ENCODE measurements at places on chromosomes 5 and 9.
A peak's percentile ranks its signal among the peaks of the same experiment; 100 is the strongest.

DNA sequence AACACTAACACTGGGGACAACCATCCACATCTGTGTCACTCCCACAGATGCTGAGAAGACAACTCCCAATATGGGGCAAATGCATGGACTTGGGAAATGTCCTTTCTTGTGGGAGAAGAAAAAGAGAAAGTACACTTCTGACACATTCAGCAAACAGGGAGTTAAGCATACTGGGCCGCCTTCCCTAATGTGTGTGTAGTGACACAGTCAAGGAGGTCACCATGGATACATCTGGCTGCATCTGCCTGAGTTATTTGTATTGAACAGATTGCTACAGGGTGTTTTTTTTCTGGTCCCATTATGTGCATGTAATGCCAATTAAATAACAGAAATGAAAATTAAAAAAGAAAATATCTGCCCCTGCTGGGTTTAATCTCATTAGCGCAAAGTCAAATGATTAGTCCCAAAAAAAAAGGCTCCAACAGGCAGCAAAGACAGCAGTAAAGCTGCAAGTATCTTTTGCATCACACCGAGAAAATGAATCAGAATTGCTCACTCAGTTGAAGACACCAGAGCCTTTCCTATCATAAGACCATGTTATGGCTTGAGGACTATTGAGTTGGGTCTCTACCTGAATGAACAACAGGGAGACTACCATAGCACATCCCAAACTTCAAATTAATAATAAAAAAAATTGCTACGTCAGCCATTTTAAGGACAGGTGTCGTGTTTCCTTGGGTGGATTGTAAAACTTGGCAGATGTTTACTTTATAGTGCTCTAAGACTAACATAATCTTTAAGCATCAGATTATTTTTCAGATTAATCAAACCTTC lies 395.9 kb downstream of the DTWD2 start:
- peak; percentile 45 for DNase-seq

DNA sequence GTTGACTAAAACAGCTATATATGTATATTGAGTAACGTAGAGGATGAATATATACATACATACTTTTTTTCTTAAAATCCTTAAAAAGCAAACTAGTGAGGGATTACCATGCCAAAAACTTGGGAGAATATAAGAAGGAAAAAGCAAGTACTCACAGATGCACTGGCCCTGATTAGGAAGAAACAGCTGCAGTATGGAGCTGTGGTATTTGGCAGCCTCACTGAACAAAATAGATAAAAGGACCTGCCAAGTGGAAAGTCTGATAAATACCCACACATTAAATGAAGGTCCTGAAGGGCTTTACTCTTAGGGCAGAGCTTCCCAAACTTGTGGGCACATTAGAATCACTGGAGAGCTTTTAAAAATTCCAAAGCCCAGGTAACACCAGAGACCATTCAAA lies 80.6 kb downstream of the FEM1C start:
- DNase-seq = no peak

DNA sequence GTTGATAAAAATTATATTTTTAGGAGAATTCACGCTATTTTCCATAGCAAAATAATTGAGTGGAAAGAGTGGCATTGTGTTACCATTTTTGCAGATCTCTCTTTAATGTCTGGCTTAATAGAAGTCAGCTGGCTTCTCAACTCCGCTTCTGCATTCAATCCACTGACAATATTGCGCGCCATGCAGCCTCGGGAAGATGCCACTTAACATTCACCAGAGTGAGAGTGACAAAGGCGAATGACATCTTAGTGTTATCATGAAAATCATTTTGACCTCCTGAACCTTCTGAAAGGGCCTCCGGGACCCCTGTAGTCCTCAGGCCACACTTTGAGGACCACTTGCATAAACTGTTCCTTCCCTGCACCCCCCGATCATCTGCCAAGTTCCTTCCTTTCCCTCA lies 80.1 kb upstream of the ORM1 start:
- no peak for DNase-seq

DNA sequence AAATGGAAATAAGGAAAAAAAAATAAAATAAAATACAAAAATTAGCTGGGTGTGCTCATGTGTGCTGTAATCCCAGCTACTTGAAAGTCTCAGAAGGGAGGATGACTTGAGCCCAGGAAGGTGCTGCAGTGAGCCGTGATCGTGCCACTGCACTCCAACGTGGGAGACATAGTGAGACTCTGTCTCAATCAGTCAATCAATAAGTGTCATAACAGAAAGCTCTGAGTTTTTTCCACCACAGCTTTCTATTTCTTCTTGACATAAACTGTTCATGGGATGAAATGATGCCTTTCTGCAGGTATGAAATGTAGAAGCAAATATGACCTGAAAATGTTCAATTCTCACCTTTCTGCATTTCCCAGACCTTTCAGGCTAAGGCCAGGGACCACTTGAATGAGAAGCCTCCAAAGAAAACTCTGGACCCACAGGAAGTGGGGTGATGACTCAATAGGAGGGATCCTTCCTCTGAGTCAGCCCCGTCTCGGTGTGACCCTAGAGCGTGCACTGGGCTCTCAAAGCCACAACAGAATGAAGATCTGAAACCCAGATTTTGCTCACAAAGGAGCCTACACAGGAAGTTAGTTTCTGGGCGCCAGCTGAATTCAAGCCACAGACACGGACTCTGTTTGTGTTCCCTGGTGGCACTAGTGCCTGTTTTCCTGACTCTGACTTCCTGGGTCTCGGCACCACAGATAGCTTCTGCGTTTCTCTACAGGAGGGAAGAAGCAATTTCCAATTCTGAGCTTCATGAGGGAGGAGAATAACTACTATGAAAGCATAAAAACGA lies 62.0 kb downstream of the ANKH start:
- no peak for DNase-seq

DNA sequence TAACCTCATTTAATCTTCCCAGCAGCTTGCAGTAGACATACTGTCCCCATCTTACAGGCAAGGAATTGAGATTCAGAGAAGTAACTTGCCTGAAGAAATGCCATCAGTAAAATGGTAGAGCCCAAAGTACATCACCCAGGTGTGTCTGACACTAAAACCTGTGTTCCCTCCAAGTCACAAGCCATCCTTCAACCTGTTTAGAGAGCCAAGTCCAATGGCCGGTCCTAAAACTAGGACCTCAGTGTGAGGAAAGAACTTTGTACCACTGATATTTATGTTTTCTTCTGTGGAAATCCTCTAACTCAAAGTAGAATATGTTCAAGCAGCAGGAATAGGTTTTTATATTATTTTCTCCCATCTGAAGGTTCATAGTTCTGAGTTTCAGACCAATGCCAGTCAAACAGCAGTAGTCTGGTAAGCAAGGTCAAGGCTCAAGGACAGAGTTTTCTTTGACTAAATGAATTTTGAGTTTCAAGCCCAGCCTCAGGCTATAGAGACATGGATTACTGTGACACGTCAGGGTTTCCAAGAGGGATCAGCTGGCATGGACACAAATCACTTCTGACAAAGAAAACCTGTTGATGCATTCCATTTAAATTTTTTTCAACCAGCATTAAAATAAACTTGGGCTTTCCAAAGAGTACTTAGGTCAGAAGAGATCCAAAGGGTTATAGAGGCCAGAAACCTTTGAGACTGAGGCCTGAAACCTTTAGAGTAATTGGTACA lies 80.9 kb upstream of the PLPP6 start:
- DNase-seq = peak; percentile 6

GRCh38 chr9:68683433-68683832 lies 21.6 kb upstream of the PIP5K1B start:
- DNase-seq = no peak

All from retina (tissue), 1 donor.